Activated CD4-positive, alpha-beta T cell treated with anti-CD3 and anti-CD28 coated beads, Interleukin-2, Interleukin-4, amounts not matched to agents 100 ng/mL and 50 ng/mL, durations not matched to agents 16 hours and 8 hours (primary cell): ENCODE measurements at places on chromosomes 16 and 17.

DNA sequence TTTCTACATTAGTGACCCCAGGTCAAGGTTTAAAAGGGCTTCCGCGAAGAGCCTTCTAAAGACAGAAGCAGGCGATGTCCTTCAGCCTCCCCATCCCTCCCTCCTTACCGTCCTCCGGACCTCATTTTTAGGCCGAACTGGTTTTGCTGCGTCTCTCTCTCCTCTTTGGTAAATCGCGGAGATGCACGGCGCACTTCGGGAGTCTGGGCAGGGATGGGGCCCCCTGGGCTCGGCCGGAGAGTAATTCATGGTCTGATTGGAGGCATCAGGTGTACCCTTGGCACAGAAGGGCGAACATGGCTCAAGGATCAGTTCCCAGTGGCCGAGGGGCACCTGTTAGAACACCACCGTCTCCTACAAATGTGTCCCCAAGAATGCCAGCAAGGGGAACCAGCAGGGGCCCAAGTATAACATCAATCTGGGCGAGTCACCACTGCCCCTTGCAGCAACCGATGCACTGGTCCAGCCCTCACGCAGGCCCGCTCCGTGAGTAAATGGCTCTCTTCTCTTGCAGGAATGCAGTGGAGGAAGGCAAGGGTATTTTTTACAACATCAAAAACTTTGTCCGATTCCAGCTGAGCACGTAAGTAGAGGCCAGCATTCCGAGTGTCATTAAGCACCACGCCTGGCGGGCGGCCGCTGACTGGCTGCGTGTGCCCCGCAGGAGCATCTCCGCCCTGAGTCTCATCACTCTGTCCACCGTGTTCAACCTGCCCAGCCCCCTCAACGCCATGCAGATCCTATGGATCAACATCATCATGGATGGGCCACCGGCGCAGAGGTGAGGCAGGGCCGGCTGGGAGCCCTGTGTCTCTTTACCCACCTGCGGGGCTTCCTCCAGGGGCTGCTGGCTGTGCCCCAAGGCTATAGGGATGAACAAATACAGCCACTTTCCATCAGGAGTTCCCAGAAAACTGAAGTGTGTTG lies 45.6 kb downstream of the MEAK7 start:
- no peak for DNase-seq

DNA sequence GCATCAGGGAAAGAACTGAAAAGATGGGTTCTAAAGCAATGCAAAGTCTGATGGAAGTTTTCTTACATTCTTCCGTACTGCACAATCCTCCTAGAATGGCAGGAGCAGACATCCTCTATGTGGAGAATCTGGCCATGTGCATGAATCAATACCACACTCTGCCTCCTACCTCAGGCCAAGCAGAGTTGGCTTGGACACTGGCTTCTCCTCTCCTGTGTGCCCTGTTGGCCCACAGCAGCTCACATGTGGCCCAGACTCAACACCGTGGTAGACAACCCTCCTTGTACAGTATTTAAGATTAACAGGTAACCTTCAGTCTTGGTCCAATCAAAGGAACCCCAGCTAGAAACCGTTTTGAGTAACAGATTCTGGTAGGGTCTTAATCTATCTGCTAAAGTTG lies 101.9 kb downstream of the ZFHX3 start:
- no peak for DNase-seq

DNA sequence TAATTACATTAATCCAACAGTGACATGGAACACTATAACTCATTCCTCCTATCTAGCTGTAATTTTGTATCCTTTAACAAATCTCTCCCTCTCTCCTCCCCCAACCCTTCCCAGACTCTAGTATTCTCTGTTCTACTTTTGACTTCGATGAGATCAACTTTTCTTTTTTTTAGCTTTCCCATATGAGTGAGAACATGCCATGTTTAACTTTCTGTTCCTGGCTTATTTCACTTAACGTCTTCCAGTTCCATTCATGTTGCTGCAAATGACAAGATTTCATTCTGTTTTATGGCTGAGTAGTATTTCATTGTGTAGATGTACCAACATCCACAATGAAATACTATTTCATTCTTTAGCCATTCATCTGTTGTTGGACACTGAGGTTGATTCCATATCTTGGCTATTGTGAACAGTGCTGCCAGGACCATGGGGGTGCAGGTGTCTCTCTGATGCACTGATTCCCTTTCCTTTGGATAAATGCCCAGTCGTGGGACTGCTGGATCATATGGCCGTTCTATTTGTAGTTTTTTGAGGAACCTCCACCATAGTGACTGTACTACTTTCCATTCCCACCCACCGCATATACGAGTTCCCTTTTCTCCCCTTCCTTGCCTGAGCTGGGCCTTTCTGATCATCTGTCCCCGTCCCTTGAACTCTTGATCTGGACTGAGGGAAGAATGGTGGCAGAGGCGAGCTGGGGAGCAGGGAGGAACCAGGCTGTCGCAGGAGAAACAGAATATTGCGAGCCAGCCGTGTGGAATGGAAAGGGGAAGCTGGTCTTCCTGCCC lies 7.7 kb upstream of the CEP295NL start:
- DNase-seq: no peak

- peak; percentile 54 for DNase-seq
These were observed 882 bp downstream of the SCARF1 start for GRCh38 chr17:1644493-1645206.

- no peak for DNase-seq
These were observed 15.6 kb downstream of the PAFAH1B1 start for GRCh38 chr17:2609091-2609490.

DNA sequence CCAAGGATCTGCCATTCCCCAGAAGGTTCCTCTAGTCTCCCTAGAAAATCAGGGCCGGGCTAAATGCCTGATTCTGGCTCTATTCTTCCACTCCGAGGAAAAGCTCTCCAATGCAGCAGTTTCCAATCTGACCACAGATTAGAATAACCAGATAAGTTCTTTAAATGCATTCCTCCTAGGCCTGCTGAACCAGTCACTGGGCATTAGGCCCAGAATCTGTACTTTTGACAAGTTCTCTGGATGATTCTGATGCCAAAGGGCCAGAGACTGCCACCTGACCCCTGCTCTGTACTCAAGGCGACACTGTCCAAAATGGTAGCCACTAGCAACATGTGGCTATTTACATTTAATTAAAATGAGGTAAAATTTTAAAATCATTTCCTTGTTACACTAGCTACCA lies 22.3 kb downstream of the MAP3K14 start:
- DNase-seq: no peak

GRCh38 chr16:74738816-74739215 lies 35.8 kb downstream of the FA2H start:
- no peak for DNase-seq

- no peak for DNase-seq
These were observed 322.7 kb downstream of the NPIPA8 start for GRCh38 chr16:18013863-18014262.

DNA sequence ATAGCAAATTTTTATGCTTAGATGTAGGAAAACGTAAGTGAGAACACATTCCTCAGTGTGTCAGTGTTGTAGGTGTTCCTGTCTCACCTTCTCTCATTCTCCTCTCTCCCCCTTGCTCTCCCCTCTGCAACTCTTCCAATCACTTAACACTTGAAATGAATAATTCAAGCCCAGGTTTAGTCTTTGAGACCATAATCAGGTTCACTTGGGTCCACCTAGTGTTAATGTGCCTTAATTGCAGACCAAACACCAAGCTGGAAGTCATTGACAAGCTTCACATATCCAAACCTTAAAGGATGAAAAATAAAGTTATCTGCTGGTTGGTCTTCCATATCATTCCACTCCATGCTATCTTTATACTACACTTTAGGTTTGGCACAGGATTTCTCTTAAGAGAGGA lies 37.0 kb downstream of the STXBP4 start:
- DNase-seq: peak; percentile 20

GRCh38 chr17:41966463-41967140 lies at the start of gene CNP:
CNP (plus strand) TSS chr17:41966795; CDS start chr17:41966885, 90 bp downstream.
- DNase-seq: peak; percentile 89

GRCh38 chr17:5661491-5662125 lies 77.3 kb upstream of the NLRP1 start:
- no peak for DNase-seq

DNA sequence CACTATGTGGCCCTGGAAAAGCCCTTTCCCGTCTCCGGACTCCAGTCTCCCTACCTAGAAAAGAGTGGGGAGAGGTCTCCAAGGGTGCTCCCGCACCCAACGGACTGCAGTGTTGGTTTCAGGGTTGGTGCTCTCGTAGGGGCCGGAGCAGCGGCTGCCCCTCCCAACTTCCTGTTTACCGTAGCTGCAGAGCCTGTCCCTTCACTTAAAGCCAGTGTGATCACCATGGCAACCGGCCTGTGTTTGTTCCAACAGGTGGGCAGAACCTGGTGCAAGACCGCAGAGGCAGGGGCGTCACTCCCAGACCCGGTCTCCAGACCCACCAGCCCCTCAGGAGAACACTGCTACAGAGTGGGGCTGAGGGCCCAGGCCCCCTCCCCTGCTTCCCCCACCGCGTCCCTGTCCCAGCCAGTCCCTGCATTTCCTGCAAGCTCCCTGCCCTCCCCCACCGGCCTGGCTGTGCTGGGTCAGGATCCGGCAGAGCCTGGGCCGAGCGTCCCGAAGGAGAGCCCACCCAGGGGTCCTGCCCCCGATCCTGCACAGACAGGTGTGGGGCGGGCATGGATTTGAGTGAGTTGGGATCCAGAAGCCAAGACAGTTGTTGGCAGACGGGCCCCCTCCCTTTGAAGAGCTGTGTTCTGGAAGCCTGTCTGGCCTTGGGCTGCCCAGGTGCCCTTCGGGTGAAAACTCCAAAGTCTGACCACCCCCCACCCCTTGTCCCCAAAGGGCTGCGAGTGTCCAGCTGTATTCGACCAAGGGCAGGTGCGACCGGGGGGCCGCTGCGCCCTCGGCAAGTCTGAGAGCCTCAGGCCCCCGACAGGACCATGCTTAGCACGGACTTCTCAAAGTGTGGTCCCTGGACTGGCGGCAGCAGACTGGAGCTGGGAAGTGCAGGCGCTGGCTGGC lies 1.5 kb upstream of the BAIAP3 start:
- DNase-seq: peak; percentile 36

DNA sequence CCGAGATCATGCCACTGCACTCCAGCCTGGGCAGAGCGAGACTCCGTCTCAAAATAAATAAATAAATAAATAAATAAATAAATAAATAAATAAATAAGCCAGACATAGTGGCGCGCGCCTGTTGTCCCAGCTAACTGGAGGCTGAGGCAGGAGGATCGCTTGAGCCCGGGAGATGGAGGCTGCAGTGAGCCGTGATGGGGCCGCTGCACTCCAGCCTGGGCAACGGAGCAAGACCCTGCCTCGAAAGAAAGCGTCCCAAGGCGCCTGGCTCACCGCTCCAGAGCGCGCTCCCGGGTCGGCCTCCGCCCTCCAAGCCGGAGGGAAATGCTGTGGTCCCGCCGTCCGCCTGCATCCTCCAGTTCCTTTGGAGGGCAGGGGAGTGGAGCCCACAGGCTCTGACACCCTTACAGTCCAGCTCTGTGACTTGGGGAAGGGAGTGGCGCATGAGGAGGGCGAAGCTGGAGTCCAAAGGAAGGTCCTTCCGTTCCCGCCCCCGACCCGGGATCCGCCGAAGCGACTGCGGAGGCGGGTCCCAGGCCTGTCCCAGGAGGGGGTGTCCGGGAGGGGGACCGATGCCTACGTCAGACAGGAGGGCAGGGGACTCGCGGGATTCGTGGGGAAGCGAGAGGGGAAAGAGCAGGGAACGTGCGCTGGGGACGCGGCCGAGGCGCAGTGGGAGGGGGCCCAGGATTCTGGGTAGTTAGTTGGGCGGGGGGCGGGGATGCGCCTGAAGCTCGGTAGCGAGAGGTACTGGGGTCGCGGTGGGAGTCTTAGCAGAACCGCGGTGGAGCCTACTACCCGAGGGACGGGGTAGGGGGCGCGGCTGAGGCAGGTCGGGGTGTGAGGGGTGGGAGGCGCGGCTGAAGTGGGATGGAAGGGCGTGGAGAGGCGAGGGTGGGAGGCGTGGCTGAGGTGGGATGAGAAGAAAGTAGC lies 8.4 kb upstream of the TRPV2 start:
- no peak for DNase-seq
